Thoracic aorta (tissue), 2 donors: ENCODE measurements at places on chromosomes 7 and 10.

GRCh38 chr7:50739744-50740435 is 42.8 kb downstream of the GRB10 start:
- no peak overlapping the region for H3K4me3 ChIP-seq
- no peak for DNase-seq
- no peaks in the 10 kb centered on the region for H3K27me3 ChIP-seq
- no peaks in the 10 kb centered on the region for H3K36me3 ChIP-seq
- H3K27ac ChIP-seq = no peak overlapping the region
- no peaks in the 10 kb centered on the region for H3K4me1 ChIP-seq

DNA sequence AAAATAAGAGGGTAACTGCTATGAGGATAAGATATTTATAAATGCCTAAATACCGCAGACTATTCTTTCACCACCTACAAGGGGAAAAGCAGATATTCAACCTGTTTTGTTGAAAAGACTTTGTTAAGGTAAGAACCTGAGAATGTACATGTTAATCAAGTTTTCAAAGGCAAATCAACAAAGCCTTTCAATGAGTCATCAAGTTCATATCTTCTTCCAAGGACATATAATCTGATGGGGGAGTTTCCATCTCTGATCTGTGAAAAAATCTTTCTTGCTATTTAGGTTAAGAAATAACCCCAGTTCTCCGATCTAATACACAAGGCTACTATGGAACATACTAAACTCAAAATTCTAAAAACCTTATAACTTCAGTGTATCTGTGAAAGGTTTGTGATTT is 40.0 kb upstream of the ANLN start:
- no peaks in the 10 kb centered on the region for H3K36me3 ChIP-seq
- no peaks in the 10 kb centered on the region for H3K27me3 ChIP-seq

DNA sequence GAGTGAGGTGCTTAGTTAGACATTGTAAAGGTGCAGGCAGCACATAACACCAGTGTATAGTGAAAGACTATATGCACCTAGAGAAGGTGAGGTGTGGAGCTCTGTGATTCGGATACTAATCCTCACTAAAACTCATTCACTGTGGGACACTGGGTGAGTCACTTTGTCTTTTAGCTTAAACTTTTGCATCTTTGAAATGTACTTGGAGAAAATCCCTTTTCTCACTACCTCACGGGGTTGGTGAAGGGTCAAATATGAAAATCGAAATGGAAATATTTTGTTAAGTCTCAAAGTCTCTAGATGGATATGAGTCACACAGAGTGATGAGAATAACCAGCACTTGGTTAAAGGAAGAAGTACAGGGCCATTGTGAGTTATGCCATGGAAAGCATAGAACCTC is 38.0 kb downstream of the MDFIC start:
- no peak overlapping the region for H3K4me3 ChIP-seq
- H3K27me3 ChIP-seq = no peaks in the 10 kb centered on the region
- no peak overlapping the region for H3K27ac ChIP-seq
- peaks cover 8% of the 10 kb centered on the region for H3K4me1 ChIP-seq

DNA sequence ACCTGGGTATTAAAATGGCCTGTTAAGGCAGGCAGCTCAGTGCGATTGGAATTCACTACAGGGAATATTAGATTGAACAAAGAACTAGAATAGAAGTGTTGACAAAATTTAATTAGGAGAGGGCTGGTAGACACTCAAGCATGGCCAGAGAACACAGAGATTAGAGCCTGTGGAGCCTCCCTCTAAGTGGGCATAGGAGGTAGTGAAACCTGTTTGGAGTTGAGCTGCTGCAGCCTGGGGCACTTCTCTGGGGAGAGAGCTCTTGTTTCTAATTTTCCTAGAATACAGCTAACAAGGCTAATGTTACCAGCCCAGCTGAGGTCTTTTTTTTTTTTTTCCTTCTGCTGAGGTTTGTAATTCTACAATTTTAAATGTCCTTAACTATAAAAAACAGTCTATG is 46.4 kb downstream of the TMEM168 start:
- no peak overlapping the region for H3K27ac ChIP-seq
- H3K4me1 ChIP-seq = no peaks in the 10 kb centered on the region
- DNase-seq = no peak
- H3K36me3 ChIP-seq = no peaks in the 10 kb centered on the region
- H3K27me3 ChIP-seq = no peaks in the 10 kb centered on the region

DNA sequence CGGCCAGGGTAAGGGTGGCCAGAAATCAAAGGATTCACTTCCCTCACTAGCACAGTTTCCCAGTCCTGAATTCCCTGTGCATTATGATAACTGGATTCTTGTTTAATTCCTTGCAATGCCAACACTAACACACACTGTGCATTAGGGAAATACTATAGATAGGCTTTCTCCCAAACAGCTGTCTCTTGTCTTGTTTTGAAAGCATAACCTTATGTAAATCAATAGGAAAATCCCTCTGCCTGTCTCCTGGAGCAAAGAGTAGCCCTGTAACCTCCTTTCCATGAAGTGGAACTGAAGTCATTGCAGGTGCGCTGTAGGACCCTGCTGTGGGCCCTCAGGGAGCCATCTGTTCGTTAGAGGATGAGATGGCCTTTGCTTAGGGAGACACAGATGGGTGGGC is 82.8 kb upstream of the FAM171A1 start:
- no peaks in the 10 kb centered on the region for H3K27me3 ChIP-seq
- no peak overlapping the region for H3K27ac ChIP-seq
- DNase-seq = no peak

DNA sequence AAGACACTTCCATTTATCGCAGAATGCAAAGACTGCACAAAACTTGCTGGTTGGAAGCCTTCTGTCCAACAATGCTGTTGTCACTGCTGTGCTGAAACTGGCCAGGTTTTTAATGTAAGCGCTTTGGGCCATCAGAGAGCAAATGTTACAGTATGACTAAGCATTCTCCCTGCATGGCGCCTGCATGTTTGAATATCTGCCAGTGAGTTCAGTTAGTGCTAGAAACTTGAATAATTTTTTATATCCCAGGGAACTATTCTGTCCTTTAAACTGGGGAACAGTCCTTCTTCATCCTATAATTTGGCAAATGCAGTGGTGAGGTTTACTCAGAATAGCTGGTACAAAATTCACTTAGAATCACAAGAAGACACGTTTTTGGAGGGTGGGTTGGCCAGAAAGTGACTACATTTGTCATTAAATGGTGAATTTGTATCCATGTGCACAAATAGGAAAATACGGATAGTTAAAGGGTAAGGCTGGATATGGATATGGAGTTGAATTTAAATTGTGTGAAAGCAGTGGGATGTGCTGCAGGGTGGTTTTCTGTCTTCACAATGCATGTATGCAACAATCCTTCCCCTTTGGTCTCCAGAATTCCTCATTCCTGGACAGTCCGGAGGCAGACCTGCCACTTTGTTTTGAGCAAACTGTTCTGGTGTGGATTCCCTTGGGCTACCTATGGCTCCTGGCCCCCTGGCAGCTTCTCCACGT is 1.7 kb downstream of the ABCC2 start:
- no peaks in the 10 kb centered on the region for H3K36me3 ChIP-seq
- H3K4me1 ChIP-seq = peaks cover 25% of the 10 kb centered on the region
- no peaks in the 10 kb centered on the region for H3K27me3 ChIP-seq
- H3K4me3 ChIP-seq = no peak overlapping the region
- no peak for DNase-seq

GRCh38 chr7:5295039-5296014 is 12.6 kb downstream of the SLC29A4 start:
- H3K4me3 ChIP-seq = no peak overlapping the region
- H3K36me3 ChIP-seq = no peaks in the 10 kb centered on the region
- no peak overlapping the region for H3K27ac ChIP-seq
- DNase-seq = no peak
- no peaks in the 10 kb centered on the region for H3K4me1 ChIP-seq
- no peaks in the 10 kb centered on the region for H3K27me3 ChIP-seq

GRCh38 chr10:130637089-130637676 is 501.0 kb downstream of the GLRX3 start:
- H3K27ac ChIP-seq = no peak overlapping the region
- H3K36me3 ChIP-seq = no peaks in the 10 kb centered on the region
- H3K27me3 ChIP-seq = no peaks in the 10 kb centered on the region
- no peaks in the 10 kb centered on the region for H3K4me1 ChIP-seq
- no peak for DNase-seq
- H3K4me3 ChIP-seq = no peak overlapping the region

- H3K27ac ChIP-seq = no peak overlapping the region
- H3K4me3 ChIP-seq = no peak overlapping the region
- H3K36me3 ChIP-seq = no peaks in the 10 kb centered on the region
- no peak for DNase-seq
Observed at GRCh38 chr7:51471210-51471980, 154.8 kb upstream of the COBL start.

DNA sequence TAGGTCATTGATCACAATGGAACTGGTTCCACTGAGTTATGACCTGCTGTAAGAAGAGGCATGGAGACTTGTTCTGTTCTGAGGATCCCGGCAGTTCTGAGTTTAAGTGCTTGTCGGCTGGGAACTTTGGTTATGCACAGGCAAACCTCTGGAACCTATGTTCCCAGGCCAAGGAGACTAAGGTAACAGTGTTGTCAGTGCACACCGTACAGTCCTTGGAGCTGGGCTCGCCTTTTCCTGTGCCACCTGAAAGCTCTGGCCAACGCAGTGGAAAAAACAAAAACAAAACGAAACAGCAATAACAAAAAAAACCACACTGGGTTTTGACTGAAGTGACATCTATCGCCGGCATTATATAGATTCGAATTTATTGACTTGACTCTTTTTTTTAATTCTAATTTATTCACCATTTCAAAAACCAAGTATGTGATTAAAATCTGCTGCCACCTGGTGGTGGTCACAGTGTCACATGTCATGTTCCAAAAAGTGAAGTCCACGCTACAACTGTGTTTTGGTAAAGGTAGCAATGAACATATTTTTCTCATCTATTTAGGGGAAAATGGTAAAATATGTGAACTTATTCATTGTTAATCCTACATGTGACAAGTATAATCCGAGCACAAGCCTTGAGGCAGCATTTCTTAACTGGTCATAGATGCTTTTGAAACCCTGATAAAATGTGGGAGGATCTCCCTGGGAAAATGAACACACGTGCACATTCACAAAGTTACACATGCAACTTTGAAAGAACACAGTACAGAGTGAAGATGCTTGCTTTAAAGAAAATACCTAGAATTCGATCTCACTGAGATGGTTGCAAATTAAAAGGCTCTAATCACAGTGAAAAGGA is 113.8 kb upstream of the PPP2R2D start:
- no peak overlapping the region for H3K27ac ChIP-seq
- H3K27me3 ChIP-seq = no peaks in the 10 kb centered on the region
- DNase-seq = no peak
- H3K4me3 ChIP-seq = no peak overlapping the region
- no peaks in the 10 kb centered on the region for H3K4me1 ChIP-seq

DNA sequence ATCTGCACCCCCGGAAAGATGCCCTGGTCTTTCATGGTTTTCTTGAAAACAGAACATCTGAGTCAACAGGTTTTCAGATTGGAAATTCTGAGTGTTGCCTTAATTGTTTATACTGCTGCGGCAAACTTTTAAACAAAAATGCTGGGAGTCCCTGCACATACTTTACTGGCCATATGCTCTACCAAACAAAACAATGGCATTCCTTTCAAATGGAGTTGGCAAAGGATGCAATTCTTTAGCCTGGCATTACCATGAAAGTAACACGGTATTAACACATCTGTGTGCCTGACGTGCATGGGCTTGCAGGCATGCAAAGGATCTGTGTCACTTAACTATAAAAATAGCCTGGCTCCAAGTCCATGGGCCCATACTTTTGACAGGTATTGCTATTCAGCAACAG is 4.2 kb downstream of the INHBA start:
- H3K27me3 ChIP-seq = no peaks in the 10 kb centered on the region
- DNase-seq = no peak
- H3K4me1 ChIP-seq = peaks cover 59% of the 10 kb centered on the region
- H3K36me3 ChIP-seq = no peaks in the 10 kb centered on the region

DNA sequence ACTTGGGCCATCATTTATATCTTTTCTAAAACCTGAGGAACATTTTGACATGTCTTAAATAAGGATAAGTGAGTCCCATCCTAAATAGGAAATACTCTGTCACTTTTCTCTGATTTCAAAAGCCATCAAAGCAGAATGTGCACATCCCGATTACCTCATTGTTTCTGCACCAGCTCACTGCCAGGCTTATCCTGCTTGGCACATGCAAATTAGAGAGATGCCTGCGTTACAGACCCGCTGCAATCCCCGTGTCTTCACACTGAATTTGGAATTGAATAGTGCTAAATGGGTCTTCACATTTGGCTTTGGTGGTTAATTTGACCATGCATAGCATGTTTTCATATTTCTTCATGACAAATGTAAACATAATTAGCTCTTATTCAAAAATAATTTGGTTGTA is 279.5 kb downstream of the WDR37 start:
- no peak for DNase-seq
- H3K4me1 ChIP-seq = no peaks in the 10 kb centered on the region
- H3K27ac ChIP-seq = no peak overlapping the region
- no peaks in the 10 kb centered on the region for H3K27me3 ChIP-seq
- H3K36me3 ChIP-seq = no peaks in the 10 kb centered on the region
- H3K4me3 ChIP-seq = no peak overlapping the region

DNA sequence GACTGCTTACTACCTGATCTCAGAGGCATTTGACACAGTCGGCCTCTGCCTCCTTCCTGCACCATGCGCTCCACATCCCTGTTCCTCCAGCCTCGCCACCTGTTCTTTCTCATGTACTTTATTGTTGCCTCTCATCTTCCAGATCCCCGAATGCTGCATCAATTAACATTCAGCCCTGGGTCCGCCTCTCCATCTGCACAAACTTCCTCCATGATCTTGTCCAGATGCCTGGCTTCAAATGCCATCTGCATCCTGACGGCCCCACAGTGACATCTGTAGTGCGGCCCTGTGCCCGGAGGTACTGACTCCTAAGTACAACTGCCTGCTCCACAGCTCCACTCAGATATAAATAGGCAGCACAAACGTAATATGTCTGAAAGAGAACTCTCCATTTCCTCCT is 51.2 kb upstream of the STK17A start:
- H3K27me3 ChIP-seq = no peaks in the 10 kb centered on the region
- H3K4me1 ChIP-seq = peaks cover 4% of the 10 kb centered on the region
- H3K27ac ChIP-seq = no peak overlapping the region

DNA sequence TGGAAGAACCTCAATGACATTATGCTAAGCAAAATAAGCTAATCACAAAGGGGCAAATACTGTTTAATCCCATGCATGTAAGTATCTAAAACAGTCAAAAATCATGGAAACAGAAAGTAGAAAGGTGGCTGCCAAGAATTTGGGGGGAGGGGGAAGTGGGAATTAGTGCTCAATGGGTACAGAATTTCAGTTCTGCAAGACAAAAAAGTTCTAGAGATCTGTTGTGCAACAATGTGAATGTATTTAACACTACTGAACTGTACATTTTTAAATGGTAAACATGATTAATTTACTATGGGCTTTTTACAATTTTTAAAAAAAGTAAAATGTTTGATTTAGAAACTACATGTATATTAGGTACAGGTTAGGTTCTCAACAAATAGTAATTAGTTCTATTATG is 11.9 kb downstream of the EZH2 start:
- H3K27me3 ChIP-seq = no peaks in the 10 kb centered on the region
- no peaks in the 10 kb centered on the region for H3K4me1 ChIP-seq
- no peak for DNase-seq
